ENCODE measurements at places on chromosomes 5 and 9. TPM values are rescaled to one million over a fixed set of nuclear protein-coding genes. Genes with fewer than 3 reads are reported as not detected.

FGF1 gene
- 0.86 TPM for polyA plus RNA-seq

NUDCD2 gene
- 56.7 TPM for polyA plus RNA-seq

STPG3 gene
- polyA plus RNA-seq = 0.71 TPM

LRRC14B gene
- not detected for polyA plus RNA-seq

TOR4A gene
- 10.9 TPM for polyA plus RNA-seq

ABL1 gene
- polyA plus RNA-seq = 73.5 TPM
